ENCODE measurements at places on chromosomes 7 and 10.

- no peak for DNase-seq
Measured at GRCh38 chr7:83001362-83002040, 161.2 kb downstream of the PCLO start.

GRCh38 chr7:11638011-11638774 is 193.8 kb downstream of the THSD7A start:
- DNase-seq, result no peak

- DNase-seq, result no peak
Measured at GRCh38 chr7:50088463-50089129, 4.5 kb downstream of the ZPBP start.

DNA sequence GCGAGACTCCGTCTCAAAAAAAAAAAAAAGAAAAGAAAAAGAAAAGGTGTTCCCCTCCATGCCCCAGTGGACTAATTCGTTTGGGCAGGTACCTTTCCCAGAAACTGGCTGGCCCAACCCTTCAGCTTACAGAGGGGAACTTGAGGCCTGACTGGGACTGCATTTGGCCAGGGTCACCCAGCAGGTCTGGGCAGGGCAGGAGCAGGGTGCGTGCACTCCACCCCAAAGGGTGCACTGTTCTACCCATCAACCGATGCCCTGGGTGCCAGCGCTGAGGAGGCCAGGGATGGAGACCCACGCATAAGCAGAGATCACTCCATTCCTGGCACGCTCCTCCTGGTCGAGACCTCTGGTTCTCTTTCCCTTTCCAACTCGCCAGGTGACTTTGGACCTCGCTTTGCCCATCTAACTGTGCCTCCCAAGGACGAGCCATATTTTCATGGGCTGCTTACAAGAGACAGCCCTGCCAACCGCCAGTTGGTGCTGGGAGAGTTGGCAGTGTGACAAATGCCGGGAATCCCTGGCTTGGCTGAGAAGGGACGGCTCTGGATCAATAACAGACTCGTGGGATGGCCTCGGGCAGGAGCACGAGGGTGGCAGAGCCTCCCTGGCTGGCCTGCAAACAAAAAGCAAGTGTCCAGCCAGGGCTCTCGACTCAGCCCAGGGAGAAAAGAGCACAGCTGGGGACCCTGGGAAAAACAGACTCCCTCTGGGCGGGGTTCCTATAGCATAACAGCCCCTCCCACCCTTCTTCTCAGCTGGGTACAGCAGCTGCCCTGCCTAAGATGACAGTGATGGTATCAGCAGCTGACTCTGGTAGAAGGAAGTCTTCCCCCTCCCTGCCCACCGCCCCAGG is 7.9 kb downstream of the HSPB1 start:
- no peak for DNase-seq

DNA sequence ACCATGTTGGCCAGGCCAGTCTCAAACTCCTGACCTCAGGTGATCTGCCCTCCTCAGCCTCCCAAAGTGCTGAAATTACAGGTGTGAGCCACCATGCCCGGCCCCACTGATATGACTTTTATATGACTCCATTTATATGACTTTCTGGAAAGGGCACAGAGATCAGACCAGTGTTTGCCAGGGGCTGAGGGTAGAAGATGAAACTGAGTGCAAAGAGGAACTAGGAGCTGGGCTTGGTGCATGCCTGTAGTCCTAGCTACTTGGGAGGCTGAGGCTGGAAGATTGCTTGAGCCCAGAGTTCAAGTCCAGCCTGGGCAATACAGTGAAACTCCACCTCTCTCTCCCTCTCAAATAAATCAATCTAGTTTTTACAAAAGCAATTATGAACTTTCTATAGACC is 7.5 kb downstream of the BRAF start:
- DNase-seq, result no peak

- no peak for DNase-seq
Measured at GRCh38 chr10:58514111-58514770, 1.6 kb downstream of the BICC1 start.

- no peak for DNase-seq
Measured at GRCh38 chr7:157596471-157596870, 259.7 kb downstream of the DNAJB6 start.

- no peak for DNase-seq
Measured at GRCh38 chr7:139703487-139704307, 74.1 kb downstream of the HIPK2 start.

- no peak for DNase-seq
Measured at GRCh38 chr10:79044846-79045245, 23.9 kb upstream of the ZMIZ1 start.

DNA sequence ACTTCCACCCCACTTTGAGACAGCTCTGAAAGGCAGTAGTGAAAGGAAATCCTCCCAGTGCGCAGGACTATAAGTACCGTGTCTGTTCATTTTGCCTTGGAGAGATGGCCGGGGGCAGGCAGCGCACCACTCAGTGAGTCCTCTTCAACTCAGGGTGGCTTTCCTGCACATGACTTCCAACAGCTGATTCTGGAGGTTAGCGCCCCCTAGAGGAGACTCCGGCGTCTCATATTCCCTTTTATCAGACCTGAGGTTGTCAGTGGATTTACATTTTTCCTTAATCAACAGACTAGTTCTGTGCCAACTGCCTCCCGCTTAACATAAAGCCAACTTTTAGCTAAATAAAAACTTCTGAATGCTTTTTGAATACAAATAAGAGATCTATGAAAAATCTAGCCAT is 101.0 kb downstream of the HERPUD2 start:
- DNase-seq, result no peak

- no peak for DNase-seq
Measured at GRCh38 chr10:1738950-1739349, 1.6 kb upstream of the ADARB2 start.

- peak; percentile 36 for DNase-seq
Measured at GRCh38 chr10:101693978-101694673, 844 bp downstream of the FBXW4 start.

DNA sequence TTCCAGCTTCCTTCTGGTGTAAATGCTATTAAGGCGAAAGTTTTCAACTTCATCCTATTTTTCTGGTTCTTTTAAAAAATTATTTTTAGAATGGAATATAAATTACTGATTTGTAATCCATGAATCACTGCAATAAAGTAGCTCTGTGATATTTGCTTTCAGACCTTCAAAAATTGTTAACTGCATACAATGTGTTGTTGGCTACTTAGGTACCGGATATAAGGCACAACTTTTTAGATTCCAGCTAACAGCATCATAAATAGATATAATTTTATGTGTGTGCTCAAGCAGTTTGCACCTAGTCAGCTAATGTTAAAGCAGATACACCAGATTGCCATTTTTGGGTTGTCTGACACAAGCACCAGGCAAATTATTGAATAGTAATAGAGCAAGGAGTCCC is 58.7 kb downstream of the PON1 start:
- no peak for DNase-seq

DNA sequence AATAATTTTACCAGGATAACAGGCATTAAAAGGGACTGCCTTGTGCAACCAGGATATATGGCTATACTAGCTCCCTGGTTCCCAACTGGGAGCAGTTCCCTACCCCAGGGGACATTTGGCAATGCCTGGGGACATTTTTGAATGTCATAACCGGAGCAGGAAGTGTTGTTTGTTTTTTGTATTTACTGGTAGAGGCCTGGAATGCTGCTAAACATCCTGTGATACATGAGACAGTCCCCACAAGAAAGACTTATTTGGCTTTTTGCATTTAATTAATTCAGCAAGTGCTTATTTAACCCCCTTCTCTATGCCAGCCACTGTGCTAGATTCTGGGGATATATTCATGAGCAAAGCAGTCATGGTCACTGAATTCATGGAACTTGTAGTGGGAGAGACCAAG is 181.2 kb downstream of the BBS9 start:
- DNase-seq, result no peak

DNA sequence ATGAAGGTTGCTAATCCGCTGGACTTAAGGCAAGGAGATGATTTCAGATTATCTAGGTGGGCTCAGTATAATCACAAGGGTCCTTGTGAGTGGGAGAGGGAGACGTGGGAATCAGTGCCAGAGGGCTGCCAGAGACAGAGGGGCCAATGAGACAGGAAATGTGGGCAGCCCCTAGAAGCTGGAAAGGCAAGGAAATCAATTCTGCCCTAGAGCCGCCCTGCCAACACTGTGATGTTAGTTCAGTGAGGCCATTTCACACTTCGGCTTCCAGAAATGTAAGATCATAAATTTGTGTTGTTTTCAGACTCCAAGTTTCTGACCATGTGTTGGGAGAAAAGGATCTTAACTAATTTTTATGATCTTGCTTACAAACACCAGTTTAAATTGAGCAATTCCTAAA is 3.6 kb upstream of the GPNMB start:
- DNase-seq, result no peak

DNA sequence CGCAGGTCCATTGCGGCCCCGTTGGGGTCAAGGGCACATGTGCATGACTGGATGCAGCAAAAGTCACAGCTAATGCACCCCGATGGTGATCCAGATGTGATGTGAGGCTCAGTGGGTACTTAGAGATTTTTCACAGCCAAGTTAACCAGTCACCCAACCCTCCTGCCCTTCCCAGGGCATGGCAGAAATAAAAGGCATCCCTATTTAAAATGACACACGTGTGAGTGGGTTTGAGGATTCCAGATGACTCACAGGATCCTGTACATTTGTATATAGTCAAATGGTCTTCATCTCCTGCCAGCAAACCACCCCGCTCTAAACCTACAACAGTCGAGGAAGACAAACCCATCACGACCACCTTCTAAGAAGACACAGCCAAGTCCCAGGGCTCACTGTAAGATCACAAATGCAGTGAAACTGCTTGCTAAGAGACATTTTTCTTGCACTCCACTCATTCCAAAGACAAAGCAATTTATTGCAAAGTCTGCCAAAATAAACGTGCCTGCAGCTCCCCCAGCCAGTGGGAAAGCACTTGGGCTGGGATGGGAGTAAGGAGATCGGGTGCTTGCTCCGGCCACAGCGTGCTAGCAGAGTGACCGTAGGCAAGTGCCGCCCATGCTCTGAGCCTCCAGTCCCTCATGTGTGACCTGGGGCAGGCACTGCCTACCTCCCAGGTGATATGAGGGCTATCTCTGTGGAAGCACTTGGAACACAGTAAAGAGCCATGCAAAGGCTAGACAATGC is 86.6 kb upstream of the MACROH2A2 start:
- no peak for DNase-seq

DNA sequence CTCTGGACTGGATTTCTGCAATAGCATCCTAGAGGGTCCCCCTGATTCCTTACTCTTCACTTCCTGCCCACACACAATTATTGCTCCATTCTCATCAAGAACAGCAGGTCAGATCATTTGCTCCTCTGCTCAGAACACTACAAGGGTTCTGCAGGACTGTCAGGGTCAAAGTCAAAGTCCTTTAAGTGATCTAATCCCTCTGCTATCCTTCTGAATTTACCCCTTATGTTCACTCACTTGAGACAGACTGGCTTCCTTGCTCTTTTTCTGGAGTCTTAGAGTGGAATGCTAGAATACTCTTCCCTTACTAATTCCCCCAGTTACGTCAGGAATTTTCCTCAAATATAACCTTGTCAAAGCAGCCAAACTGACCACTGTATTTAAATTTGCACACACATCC is 7.5 kb upstream of the POT1 start:
- DNase-seq, result no peak

- DNase-seq, result no peak
Measured at GRCh38 chr7:7795630-7796121, 77.3 kb upstream of the RPA3 start.

DNA sequence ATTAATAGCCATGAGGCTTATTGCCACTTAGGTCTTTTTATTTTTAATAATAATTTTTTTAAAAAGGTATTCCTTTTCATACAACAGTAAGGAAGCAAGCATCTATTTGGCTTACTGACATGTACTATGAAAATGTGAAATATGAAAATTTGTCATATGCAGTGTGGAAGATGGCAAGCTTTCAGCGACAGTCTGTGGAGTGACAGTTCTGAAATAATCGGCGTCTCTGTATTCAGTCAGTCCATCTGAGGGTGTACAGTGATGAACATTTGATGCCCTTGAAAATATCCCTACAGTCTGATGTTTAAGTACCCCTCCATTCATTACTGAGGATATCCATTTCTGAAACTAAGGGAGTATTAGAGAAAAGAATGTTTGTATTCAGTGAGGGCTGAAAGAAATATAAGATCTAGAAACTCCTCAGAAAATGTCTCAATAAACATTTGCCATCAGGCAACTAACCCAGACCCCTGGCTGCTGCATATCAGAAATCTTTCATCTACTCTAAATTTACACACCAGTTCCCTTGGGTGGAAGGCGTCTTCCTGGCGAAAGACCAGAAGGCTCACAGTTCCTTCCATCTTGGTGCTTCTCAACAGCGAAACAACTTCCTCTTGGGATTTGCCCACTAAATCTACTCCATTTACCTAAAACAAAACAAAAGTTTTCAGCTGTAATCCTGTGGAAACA is 440.6 kb downstream of the PARD3 start:
- DNase-seq, result no peak

- DNase-seq, result no peak
Measured at GRCh38 chr7:106413446-106413845, 128.7 kb upstream of the NAMPT start.

GRCh38 chr10:84230359-84230758 is 5.0 kb upstream of the LRIT2 start:
- DNase-seq, result no peak

- no peak for DNase-seq
Measured at GRCh38 chr10:75484717-75485116, 53.3 kb downstream of the LRMDA start.

- no peak for DNase-seq
Measured at GRCh38 chr7:30789334-30789711, 18.1 kb downstream of the MINDY4 start.

DNA sequence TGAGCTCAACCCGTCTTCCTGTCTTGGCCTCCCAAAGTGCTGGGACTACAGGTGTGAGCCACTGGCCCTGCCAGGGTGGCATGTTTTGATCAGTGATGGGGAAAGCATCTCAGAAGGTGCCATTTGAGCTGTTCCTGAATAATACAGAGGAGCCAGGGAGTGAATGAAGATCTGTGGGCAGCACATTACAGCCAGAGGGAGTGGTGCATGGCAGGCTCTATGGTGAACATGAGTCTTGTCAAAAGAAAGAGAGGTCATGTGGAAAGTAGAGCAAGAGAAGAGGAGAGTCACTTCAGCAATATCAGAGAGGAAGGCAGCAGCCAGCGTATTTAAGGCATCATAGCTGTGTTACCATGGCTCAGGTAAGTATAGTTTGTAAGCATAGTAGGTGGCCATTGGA is 275.7 kb upstream of the LRGUK start:
- DNase-seq, result no peak

DNA sequence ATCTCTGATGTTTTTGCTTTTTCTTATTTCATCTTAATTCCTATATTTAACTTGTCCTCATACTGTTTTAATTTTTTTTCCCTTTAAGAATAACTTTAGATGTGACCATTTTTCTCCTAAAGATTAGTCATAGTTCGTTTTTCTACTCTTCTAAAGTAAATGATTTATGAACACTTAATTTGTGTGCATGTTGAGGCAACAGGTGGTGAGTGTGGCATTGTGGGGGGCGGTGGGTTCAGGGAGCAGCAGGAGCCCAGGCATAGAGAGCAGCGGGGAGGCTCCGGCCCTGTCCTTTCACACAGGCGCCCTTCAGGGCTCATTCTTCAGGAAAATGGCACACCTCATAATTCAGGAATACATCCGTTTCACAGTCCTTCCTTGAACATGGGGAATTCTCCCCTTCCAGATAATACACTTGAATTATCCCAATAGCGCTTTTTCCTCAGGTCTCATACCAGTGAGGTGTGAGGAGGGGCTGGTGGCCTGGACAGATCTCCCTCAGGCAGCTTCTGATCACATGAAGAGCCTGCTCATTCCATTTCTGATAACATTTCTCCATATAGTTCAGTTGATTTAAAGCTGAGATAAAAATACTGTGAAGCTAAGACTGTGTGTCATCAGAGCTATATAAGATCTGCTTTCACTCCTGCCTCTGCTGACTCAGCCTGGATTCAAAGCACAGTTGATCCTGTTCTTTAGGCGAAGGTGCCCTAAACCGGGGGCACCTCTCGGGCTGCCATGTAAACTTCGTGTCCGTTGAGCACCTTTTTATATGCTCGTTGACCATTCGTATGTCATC is 40.2 kb downstream of the CUL1 start:
- no peak for DNase-seq

Measured in stimulated activated CD8-positive, alpha-beta memory T cell treated with anti-CD3 and anti-CD28 coated beads, Interleukin-4, amount 100 ng/mL, for 1 hour (primary cell).